ENCODE measurements at places on chromosomes 7 and 10.

- no peak for DNase-seq
Observed at GRCh38 chr7:40873248-40873647, 738.4 kb downstream of the SUGCT start.

GRCh38 chr7:27138985-27139333, 4.5 kb downstream of the HOXA5 start:
- no peak for DNase-seq

- DNase-seq = no peak
Observed at GRCh38 chr7:22853674-22854157, 31.1 kb upstream of the TOMM7 start.

DNA sequence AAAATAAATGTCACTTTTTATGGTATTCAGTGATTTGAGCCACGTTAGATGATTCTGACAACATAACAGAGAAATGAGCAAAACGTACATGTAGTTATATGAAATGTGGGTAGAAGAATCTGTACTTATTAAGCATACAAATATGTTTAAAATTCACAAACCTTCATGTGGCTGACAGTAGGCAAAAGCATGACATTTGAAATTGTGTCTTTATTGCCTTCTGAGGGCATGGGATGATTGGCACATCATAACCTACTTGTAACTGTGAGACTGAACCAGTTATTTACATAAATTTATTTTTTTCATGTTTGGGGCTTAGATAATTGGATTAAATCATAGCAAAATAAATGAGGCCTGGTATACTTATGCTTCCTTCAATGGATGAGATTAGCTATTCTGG, 202.2 kb downstream of the DNAJB9 start:
- no peak for DNase-seq

DNA sequence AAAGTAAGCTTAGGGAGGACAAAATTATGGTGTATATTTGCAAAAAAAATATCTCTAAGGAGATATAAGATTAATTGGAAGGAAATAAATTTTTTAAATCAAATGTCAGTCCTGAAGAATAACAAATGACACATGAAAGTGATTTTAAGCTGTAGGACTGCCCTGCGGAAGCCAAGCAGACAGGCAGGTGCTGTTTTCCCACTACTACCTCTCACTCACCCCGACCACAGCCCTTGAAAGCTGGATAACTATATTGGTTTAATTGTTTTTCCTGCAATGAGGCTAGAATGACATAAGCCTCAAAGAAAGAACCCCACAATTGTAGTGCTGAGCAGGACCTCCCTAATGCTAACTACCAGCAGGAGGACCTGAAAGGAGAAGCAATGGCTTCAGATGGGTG, 68.6 kb upstream of the VIPR2 start:
- DNase-seq = no peak

DNA sequence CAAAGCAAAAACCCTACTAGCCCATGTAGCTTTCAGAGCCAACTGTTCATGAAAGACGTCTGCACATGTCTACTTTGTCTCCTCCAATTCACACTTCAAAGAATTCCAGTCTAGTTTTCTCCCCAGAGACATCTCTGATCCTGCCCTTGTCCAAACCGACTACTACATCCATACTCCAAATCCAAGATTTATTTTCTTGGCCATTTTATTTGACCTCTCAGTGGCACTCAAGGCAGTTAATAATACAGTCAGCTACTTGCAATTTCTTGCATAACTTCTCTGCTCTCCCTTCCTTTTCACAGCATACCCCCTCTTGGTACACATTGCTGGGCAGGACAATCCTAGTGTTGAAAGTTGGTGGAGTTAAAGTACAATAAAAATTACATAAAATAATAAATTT, 170.9 kb upstream of the INHBA start:
- no peak for DNase-seq

GRCh38 chr10:44911951-44912350, 814 bp downstream of the TMEM72 start:
- no peak for DNase-seq
